ENCODE measurements at places on chromosomes 12 and 14. TPM values are rescaled to one million over a fixed set of nuclear protein-coding genes. Genes with fewer than 3 reads are reported as not detected.

DNA sequence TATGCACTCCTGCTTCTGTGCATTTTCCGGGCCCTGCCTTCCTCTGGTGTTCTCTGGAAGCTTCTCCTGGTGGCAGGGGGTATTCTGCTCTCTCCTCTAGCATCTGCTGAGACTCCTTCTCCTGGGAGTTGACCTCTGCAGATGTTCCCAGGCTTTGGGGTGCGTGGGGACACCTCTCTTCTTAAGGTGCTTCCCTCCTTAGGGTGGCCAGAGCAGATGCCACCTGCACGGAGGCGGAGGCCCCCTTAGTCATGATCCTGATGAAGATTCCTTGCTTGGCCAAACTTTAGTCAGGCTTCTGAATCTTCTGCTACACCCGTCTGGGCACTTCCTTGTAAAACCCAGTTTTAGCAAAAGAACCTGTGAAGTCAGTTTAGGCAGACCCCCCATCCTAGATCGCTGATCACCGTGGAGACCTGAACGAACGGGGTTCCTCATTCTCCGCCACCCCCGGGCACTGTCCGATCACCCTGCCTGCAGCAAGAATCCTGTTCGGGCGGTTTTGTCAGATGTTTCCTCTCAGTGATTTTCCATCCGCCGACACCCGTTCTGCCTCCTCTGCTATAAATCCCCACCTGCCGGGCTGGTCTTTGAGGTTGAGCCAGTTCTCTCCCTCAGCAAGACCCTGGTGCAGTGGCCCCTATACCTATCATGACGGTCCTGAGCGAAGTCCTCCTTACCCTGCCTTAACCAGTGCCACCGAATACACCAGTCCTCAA is 111.9 kb downstream of the CALM1 start:
- peaks cover 5% of the 10 kb centered on the region for H3K27me3 ChIP-seq
- H3K4me1 ChIP-seq = no peaks in the 10 kb centered on the region
- no peak overlapping the region for H3K27ac ChIP-seq
- peak; percentile 68 for DNase-seq

DNA sequence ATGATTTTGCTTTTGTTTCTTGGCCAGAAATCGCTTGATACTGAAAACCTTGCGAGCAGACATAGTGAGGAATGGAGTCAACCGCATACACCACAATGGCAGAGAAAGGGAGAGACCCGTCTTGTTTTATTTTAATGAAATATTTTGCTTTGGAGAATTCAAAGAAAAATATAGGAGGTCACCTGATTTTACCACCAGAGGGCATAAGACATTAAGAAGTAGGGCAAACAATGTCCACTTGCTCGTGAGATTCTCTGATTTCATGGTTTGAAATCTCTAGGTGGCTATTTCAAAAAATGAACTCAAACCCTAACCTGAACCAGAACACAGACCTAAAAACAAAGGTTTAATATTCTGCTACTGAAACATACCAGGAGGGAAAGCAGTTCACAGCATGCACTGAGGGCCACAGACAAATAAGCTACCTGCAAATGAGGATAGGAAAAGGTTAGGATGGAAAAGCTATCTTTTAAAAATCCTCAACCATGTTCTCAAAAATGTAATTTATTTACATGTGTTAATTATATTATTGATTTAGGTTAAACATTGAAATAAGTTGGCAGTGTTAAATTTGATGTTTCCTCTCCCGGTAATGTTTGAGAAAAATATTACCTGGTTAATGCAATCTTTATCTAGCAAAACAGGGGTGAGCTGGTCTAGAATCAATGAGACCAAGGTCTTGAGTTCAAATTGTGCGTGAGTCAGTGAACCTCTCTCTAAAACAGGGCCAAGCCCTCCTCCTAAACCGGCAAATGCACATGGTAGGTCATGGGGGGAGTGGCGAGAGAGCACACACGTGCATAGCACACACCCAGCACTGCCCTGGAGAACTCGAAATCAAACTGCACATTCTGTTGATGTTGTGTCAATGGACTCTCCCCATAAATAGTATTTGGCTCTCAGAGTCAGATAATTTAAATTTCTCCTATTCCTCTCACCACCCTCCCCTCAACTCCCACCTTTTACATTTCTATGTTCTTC is 12.5 kb downstream of the IFNG-AS1 start:
- no peak for DNase-seq
- H3K27me3 ChIP-seq = no peaks in the 10 kb centered on the region

DNA sequence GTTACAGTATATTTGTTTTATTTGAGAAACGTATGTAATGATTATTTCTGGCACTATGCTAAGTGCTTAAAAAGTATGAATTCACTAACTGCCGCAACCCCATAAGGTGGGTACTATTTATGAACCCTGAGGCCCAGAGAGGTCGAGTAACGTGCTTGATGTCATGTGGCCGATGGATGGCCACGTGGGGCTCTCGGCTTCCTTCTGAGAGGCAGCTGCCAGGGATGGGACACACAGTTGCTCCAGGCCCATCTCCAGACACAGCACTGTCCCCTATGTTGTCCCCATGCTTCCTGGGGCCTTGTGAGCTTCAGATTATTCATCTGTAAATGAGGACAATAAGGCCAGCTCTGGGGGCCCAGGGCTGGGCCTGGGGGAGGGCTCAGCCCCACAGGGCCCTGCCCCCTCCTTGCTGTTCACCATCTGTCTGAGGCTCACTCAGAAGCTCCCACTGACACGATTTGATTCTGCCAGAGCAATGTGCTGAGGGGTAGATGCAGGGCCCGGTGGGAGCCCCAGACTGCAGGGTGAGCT is 115.0 kb downstream of the CALM1 start:
- no peaks in the 10 kb centered on the region for H3K4me1 ChIP-seq
- no peak overlapping the region for H3K27ac ChIP-seq

DNA sequence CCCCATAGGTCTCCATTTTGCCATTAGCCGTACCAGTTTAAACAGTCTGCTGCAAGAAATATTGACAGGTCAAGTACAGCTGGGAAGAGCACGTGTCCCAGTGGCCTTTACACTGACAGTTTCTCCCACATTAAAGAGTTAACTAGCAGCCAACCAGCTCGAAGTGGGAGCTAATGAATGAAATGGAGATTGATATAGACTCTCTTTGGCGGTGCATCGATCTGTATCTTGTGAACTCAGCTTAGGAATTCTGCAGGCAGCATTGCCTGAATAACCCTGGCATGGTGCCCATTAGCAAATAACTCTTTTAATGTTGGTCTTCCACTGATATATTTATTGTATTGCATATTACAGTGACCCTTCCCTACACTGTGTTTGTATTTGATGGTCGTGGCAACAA is 319.4 kb downstream of the EGLN3 start:
- H3K36me3 ChIP-seq = no peaks in the 10 kb centered on the region
- H3K4me3 ChIP-seq = no peak overlapping the region
- no peak overlapping the region for H3K27ac ChIP-seq
- H3K4me1 ChIP-seq = no peaks in the 10 kb centered on the region
- peaks cover 2% of the 10 kb centered on the region for H3K27me3 ChIP-seq
- no peak for DNase-seq

CLEC1A gene
- total RNA-seq = under 0.01 TPM

TNFAIP2 gene
- 60.1 TPM for total RNA-seq

GRCh38 chr12:66189889-66190288 is 875 bp downstream of the IRAK3 start:
- no peaks in the 10 kb centered on the region for H3K36me3 ChIP-seq
- H3K4me1 ChIP-seq = no peaks in the 10 kb centered on the region
- no peak overlapping the region for H3K27ac ChIP-seq
- H3K27me3 ChIP-seq = no peaks in the 10 kb centered on the region
- no peak for DNase-seq
- H3K4me3 ChIP-seq = no peak overlapping the region

DNA sequence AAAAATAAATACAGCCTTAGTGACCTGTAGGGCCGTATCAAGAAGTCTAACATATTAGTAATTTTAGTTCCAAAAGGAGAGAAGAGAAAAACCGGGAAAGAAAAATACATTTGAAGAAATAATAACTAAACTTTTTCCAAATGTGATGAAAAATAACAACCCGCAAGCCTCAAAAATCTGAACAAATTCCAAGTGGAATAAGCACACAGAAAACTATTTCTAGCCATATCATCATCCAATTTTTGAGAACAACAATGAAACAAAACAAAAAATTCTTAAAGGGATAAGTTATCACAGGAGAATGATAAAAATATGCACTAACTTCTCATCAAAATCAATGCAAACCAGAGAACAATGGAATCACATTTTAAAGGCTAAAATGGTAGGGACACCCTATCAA is 198.1 kb upstream of the PLXNC1 start:
- H3K4me1 ChIP-seq = peaks cover 26% of the 10 kb centered on the region
- peak overlapping the region; percentile 1 for H3K27ac ChIP-seq
- no peaks in the 10 kb centered on the region for H3K27me3 ChIP-seq
- peak; percentile 62 for DNase-seq
- H3K4me3 ChIP-seq = no peak overlapping the region
- H3K36me3 ChIP-seq = no peaks in the 10 kb centered on the region

GRCh38 chr12:12185414-12185813 is 81.4 kb downstream of the LRP6 start:
- H3K36me3 ChIP-seq = no peaks in the 10 kb centered on the region
- H3K27me3 ChIP-seq = no peaks in the 10 kb centered on the region
- no peak overlapping the region for H3K4me3 ChIP-seq
- peaks cover 7% of the 10 kb centered on the region for H3K4me1 ChIP-seq

MDGA2 gene
- not detected for total RNA-seq

LRFN5 gene
- under 0.01 TPM for total RNA-seq

All from osteoblast (primary cell).